ENCODE measurements at places on chromosomes 4 and X. TPM values are rescaled to one million over a fixed set of nuclear protein-coding genes. Genes with fewer than 3 reads are reported as not detected.

The F8A3 gene
- total RNA-seq, result 0.27 TPM

- no peak for DNase-seq
- H3K4me1 ChIP-seq, result no peaks in the 10 kb centered on the region
- no peak overlapping the region for H3K4me3 ChIP-seq
- no peak overlapping the region for H3K27ac ChIP-seq
- no peaks in the 10 kb centered on the region for H3K36me3 ChIP-seq
Observed at GRCh38 chr4:15942283-15942682, 3.7 kb upstream of the FGFBP1 start.

The ODAM gene
- total RNA-seq, result not detected

DNA sequence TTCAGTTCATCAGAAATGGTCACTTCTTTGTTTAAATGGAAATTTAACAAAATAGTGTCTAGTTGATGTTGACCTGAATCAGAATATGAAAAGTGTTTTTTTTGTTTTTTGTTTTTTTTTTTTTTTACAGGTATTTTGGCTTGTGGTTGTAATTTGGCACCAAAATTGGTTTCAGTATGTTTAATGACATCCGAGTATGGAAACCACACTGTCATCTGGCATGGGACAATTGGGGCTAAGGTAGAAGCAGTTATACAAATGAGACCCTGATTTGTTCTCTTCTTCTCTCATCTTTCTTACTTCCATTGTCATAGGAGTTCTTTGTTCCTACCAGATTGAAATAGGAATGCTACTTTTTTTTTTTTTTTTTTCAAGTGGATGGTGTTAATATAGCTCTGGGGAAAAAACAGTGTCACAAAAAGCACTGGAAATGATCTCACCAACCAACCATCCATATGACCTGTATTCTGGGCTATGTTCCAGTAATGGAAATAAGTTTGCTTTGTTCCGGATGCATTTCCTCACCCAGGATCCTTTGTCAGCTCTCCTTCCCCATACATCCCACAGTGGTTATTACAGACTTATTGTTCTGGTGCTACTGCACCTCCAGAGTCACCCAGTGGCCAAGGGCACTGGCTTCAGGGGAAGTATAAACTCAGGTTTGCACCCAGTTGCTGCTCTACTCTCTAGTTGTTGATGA, 95.8 kb downstream of the ATXN3L start:
- H3K4me1 ChIP-seq, result peaks cover 3% of the 10 kb centered on the region
- DNase-seq, result no peak
- no peaks in the 10 kb centered on the region for H3K27me3 ChIP-seq
- H3K4me3 ChIP-seq, result no peak overlapping the region
